ENCODE measurements at places on chromosomes 13 and 19.

DNA sequence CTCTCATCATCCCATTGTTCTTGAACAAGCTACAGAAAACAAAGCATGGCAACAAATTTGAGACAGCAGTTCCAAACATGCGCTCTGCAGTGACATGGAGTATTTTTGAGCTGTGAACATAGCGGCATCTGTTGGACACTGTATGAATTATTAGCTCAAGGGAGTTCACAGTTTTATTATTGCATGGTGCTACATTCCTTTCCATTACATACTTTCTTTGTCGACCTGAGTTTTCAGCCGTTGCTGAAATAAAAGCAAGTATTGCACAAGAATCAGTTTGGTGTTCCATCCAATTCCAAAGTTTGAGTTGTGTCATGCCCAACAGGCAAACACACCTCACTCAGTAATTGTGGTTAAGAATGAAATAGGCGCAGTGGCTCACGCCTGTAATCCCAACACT, 30.1 kb upstream of the METTL21C start:
- no peak for DNase-seq

- no peak for DNase-seq
Measured at GRCh38 chr19:35641515-35642151, at the start of gene ETV2. Gene ETV2 (plus strand): TSS chr19:35641745. CDS start chr19:35642461, 716 bp downstream.

GRCh38 chr13:26759907-26760831, at the start of gene GPR12:
Gene GPR12 (minus strand): TSS chr13:26760786. CDS start chr13:26759827, 959 bp downstream.
- DNase-seq = no peak

GRCh38 chr19:30202060-30202600, 170.1 kb upstream of the ZNF536 start:
- DNase-seq = no peak

GRCh38 chr13:32026623-32027022, 5.0 kb upstream of the FRY start:
- DNase-seq = no peak

DNA sequence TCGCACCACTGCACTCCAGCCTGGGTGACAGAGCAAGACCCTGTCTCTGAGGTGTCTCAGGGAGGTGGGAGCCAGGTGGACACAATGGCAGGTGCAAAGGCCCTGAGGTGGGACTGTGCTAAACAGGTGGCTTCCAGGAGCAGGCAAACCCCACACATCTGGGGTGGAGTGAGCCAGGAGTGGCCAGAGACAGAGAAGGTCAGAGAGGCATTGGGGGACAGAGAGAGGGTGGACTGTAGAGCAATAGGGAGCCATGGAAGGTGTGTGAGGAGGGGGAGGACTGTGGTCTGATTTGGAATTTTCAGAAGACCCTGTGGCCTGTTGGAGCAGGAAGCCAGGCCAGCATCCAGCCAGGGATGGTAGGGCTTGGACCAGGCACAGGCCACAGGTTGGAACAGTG, 4.7 kb downstream of the MEF2B start:
- DNase-seq = no peak

GRCh38 chr13:31947105-31947504, 84.5 kb upstream of the FRY start:
- DNase-seq = no peak

DNA sequence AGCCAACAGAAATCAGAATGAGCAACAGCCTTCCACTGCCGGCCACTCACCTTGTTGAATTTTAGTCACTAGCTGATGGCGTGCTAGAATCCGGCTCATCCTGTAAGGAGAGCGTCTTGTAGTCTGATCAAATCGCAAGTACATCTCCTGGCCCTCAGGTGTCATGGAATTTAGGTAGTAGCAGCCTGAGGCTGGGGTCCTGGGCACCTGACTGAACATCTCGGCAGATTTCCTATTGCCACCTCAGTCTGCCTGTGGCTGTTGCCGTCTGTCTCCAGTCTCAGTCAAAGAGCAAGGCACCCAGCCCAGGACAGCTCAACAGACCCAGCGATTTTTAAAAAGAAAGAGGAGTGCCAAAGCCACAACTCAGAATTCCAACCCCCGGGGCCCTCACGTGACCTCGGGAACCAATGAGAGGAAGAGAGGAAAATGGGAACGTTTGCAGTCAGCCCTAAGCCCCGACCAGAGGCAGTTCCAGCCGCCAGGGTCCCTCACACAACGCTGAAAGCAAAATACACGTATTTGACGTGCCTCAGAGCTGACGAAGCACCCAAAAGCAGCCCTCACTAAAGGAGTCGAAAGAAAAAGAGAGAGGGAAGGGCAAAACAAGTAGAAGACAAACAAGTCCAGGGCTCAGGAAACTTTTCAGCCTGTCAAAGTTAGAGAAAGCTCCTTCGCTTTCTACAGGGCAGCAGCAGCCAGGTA, at the start of gene STARD13:
STARD13 (minus strand) TSS at position 336 of the 705 bp plus-strand sequence; CDS start at position 219, 117 bp downstream.
- DNase-seq = no peak

DNA sequence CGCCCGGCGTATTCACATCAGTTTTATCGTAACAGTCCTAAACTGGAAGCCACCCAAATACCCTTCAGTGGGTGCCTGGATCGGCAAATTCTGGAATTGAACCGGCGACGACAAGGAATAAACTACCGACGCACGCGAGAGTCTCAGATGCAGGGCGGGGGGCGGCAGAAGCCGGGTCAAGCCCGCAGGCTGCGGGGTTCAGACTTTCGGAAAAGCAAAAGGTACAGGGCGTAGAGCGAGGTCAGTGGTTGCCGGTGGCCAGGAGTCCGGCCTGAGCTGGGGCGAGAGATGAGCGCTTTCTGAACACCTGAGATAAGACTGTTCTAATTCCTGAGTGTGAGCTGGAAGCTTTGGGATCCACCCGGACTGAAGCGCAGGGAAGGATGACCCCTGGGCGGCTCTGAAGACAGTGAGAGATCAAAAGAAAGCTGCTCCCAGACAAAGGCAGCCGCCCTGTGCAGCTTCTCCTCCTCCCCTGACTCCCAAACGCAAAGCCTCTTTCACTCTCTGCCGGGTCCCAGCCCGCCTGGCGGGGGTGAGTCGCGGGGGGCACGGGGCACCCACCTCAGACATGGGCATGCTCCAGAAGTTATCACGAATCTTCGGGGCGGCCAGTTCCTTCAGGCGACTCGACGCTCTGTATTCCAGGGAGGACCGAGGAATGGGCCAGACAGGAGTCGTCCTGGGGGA, 26.2 kb upstream of the MIER2 start:
- DNase-seq = no peak

DNA sequence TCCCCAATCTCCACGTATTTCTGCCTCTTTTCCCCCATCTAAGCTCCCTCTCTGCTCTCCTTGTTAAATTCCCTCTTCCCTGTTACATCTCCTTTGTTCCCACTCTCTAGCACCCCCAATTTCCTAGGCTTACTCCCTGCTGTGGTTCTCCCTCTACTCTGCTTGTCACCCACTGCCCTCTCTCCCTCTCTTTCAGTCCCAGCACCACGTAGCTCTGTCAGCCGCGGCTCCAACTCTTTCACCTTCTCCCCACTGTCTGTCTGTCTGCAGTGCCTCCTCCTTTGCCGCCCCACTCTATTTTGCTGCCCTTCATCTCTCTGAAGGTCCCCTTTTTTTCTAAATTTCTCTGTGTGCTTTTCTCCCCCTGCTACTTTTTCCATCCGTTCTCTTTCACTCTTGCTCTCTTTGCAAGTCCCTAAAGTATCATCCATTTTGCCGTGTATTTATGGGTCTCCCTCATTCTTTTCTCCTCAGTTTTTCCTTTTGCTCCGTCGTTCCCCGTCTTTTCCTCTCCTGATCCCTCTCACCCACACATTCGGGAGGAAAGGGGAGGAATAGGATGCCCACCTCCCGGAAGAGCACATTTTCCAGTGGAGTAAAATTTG, 937 bp downstream of the ZNF841 start:
- DNase-seq = no peak

GRCh38 chr13:74388626-74389025, 254.4 kb upstream of the KLF12 start:
- no peak for DNase-seq

DNA sequence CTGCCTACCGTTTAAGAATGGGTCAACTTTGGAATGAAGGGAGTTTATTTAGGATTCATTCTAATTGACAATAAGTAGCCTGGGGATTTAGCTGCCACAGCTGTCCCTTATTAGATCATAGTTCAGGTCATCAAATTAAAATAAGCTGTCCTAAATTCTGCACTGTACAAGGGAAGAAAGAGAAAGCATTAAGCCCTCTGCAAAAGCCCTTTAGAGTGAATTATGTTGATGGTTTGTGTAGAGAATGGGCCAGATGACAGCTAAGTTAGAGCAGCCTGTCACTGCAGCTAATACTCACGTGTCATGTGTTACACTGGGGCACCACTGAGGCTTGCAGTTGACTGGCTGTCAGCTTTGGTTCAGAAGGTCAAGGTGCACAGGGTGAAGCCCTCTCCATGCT, 737.1 kb upstream of the SLC10A2 start:
- no peak for DNase-seq

Data from stimulated activated CD4-positive, alpha-beta T cell treated with anti-CD3 and anti-CD28 coated beads, TNF-alpha, amount 100 ng/mL, for 1 hour (primary cell).